Activated CD4-positive, CD25-positive, alpha-beta regulatory T cell treated with anti-CD3 and anti-CD28 coated beads, Interleukin-2, amount 50 U/mL, for 16 hours (primary cell): ENCODE measurements at places on chromosomes 1 and 21.

- no peak for DNase-seq
These were observed 4.8 kb upstream of the COX20 start for GRCh38 chr1:244830639-244831038.

DNA sequence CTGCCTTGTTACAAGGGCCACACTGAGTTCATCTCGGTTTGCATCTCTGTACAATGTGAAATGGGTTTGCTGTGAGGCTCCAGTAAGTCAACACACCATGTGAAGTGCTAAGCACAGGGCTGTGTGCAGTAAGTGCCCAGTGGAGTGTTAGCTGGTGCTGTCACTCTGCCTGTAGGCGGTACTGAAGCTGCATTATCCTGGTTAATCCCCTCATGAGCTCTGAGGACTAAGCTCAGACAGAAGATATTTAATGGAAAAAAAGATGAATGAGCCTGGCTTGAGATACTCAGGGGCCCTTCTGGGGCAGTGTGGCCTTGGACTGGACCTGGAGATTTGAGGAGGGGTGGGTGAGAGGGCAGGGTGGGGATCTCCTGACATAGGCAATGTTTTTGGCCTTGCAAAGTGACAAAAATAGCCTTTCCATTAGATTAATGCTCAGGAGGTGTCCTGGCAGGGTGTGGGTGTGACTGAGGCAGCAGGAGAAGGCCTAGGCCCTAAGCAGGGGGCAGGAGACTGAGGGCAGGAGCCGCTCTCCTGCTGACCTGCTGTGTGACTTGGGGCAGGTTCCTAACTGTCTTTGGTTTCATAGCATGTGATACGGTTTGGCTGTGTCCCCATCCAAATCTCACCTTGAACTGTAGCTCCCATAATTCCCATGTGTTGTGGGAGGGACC, 570.5 kb downstream of the PTPRU start:
- no peak for DNase-seq

GRCh38 chr1:25246600-25247023, 642 bp downstream of the RSRP1 start:
- DNase-seq: no peak

DNA sequence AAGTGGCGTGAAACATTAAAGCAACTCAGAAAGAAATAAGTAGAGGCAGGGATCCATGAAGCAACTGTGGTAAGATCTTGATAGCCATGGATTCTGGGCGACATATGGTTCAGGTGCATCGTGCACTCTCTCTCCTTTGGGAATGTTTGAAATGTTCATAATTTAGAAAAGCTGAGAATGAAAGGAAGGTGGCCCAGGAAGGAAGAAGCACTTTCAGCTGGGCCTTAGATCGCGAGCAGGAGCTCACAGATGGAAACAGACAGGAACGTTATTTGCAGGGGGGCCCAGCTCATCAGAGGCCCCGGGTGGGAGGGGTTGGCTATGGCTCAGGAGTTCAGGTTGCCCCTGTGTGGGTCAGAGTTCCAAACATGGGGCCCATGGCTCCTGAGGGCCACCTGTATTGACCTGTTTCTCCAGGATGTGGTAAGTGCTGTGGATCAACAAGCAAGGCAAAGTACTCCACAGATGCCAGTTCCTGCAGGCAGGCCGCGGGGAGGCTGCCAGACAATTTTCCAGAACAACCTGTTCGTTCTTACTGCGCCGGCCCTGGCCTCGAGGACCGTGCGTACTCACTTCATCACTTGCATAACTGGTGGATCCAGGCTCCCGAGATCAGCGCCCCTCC, 253.2 kb downstream of the TOMM20 start:
- no peak for DNase-seq

DNA sequence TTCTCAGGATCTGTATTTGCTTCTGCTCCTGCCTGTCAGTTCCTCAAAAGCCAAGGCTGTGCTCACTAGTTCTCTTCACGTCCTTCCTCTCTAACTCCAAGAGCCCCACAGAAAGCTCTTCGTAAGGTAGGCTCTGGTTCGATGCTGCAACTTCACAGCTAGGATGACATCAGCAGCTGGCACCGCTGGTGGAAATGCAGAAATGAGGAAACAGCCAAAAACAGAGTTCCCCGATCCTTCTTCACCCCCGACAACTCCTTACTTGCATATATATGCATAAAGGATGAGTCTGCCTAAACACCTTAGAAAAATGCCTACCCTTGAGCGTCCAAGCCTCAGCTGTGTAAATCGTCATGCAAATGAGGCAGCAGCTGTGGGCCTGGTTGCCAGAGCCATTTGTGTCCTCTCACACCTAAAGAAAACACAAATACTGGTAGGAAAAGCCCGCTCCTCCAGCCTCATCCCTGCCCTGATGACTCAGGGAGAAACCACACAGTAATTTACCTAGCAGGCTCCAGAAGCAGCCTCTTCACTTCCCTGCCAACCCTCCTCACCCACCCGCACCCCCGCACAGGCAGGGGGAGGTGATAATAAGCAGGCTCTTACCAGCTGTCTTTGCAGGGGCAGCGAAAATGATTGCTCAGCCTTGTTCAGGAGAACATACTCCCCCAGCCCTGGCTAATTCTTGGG, 28.2 kb downstream of the BATF3 start:
- DNase-seq: no peak

GRCh38 chr1:34924759-34925555, 4.5 kb downstream of the DLGAP3 start:
- no peak for DNase-seq

- no peak for DNase-seq
These were observed 4.5 kb downstream of the PARP1 start for GRCh38 chr1:226403201-226404034.

- no peak for DNase-seq
These were observed 189.8 kb upstream of the LYPLAL1 start for GRCh38 chr1:218983848-218984247.

DNA sequence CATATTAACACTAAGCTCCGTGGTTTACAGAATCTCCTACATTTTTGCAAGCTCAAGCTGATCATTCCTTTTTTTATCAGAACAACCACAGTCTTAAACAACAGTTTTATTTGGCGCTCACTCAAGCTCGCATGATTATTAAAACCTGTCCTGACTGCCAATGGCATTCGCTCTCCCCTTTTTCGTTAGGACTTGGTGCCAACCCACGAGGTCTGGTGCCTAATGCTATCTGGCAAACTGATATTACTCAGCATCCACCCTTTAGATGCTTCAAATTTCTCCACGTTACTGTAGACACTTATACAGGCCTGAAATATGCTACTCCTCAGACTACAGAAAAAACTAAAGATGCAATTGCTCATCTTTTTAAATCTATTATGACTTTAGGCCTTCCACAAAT, 23.0 kb upstream of the ITLN1 start:
- no peak for DNase-seq

GRCh38 chr1:8170059-8170835, 144.1 kb upstream of the ERRFI1 start:
- no peak for DNase-seq

DNA sequence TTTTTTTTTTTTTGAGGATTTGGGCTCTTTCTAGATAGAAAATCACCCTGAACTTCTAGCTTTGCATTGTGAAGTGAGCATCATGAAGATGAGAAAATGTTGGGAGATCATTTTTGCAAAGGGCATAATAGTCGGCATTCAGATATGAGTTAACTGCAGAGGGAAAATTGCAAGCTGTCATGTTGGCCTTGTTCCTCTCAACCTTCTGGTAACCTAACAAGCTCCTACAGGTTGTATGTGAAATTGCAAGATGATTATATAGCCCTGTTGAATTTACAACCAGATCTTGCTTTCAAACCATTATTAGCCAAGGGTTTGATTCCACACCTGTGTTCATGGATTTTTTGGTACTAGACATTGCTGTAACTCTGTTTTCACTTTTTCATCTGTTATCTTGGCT, 2.2 kb downstream of the ELOA start:
- DNase-seq: no peak
